ENCODE measurements at places on chromosomes 2 and 18. TPM values are rescaled to one million over a fixed set of nuclear protein-coding genes. Genes with fewer than 3 reads are reported as not detected.

DNA sequence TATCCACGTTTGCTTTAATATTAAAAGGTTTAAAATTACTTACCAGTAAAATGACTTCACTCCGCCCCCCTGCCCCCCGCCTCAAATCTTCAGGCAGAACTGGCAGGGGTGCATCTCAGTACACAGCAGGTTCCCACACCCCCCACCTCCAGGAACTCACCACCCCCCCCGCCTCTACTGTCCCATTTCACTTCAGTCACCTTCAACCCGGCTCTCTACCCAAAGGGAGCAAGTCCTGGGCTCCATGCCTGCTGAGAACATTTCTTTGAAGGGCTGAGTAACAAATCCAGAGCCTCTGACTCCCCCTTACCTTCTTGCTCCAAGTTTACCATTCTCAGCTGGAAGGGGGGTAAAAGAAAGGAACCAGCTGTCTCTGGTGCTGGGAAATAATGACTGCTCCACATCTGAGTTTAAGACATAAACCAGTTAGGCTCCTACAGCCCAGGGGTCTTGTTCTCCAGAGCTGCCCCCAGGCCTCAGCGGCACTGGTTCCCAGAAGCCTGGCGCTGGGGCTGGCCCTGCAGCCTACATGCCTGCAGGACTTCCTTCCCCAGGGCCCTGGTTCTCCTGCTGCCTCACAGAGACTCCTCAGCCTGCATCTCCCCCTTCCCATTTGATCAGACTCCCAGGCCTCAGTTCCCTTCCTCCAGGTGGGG, 42.8 kb downstream of the DNMT3A start:
- no peak for DNase-seq

- no peak for DNase-seq
Observed at GRCh38 chr2:232688201-232688600, 8.9 kb upstream of the GIGYF2 start.

- DNase-seq, result no peak
Observed at GRCh38 chr2:218039171-218039570, 29.9 kb upstream of the RUFY4 start.

DNA sequence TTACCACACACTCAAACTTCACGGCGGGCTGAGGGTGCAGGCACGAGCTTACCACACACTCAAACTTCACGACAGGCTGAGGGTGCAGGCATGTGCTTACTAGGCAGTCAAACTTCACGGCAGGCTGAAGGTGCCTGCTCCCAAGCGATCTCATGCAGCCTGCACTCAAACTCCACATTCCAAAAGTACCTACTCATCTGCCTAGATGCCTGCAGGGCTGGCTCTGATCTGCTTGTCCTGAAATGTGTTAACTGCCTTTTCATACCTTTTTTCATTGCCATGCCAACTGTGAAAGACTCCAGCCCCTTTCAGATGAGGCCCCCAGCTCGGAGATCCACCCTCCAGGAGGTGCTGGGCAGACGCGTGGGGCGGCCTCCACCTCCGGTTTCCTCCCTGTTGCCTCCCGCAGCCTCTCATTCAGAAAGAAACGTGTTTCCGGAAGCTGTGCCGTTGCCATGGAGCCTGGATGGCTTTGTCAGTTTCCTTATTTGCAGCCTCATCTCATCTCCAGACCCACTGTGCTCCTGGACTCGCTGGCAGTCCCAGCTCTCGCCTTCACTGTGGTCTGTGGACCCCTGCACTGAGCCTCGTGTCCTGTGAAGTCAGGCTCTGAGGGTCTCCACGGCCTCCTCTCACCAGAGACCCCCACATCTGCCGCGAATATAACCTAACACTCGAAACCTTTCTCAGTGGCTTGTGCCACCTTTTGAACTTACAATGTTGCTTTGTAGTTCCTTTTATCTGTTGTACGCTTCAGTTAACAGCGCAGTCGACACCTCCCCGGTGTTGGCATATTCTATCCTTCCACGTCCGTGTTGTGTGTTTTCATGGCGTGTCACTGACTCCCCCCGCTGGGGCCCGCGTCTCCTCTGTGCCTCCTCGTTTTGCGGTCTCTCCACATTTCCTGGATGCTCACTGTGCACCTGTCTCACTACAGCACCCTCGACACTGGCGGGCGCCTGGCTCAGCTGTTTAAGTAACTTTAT, 106.1 kb upstream of the ALKAL2 start:
- DNase-seq, result no peak

DNA sequence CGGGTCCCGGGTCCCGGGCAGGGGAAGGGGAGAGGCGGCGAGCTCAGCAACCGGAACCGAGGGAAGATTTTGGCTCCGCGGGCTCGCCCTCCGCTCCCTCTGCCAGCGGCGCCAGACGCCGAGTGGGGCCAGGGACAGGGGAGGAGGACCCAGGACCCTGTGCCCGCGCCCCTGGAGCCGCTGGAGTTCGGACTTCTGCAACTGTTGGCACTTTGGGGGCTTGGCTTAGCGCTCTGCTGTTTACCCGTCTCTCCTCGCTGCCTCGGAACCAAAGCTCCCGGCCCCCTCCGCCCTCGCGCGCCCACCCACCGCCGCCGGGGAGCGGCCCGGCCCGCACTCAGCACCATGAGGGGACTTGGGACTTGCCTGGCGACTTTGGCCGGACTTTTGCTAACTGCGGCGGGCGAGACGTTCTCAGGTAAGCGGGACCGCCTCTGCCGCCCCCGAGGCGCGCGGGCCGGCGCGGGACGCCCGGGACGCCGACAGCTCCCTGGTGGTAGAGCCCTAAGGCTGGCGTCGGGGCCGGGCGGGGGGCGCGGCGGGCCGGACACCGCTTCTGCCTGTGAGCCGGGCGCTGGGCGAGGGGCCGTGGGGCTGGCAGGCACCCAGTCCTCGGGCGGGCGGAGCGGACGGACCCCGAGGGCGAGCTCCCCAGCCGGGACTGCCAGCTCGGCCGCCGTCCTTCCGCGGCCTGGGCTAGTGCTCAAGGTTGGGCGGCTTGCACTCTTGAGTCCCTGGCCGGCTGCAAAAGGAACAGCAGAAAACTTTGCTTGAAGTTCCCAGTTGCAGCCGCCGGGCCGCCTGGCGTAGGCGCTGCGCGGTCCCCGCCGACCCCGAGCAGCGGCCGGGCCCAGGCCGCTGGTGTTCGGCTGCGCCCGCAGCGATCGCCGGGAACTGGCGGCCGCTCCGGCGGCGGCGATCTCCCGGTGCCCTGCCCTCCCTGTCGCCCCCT, 634 bp downstream of the PTPRM start:
- DNase-seq, result peak; percentile 86

DNA sequence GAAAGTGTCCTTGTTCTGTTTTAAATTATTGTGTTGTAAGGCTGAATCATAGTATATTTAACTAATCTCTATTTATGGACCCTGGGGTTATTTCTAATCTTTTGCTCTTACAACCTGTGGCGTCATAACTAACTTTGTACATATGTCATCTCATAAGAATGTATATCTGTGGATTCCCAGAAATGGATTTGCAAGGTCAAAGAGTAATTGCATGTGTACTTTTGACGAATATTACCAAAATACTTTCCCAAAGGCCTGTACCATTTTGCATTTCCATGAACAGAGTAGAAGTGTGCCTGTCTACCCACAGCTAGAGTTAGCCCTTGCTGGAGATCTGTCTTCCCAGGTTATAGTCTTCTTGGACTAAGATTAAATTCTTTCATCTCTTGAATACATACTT, 42.8 kb downstream of the SEMA4F start:
- DNase-seq, result no peak

- no peak for DNase-seq
Observed at GRCh38 chr2:164882276-164882675, 40.7 kb upstream of the COBLL1 start.

- DNase-seq, result no peak
Observed at GRCh38 chr2:68188831-68189230, 31.1 kb downstream of the PNO1 start.

Gene CPLX4
- total RNA-seq, result 0.12 TPM

Gene SOWAHC
- 7.2 TPM for total RNA-seq

Gene GPR45
- not detected for total RNA-seq

Gene ASB3
- total RNA-seq, result 71.9 TPM

Gene CHRND
- not detected for total RNA-seq

Gene TNS1
- 2.3 TPM for total RNA-seq

Gene MEIS1
- 10.7 TPM for total RNA-seq

Gene TUBA3E
- not detected for total RNA-seq

Gene SLC4A3
- total RNA-seq, result 0.88 TPM
